Activated T-cell treated with anti-CD3 and anti-CD28 coated beads for 4 hours (primary cell): ENCODE measurements at places on chromosomes 1 and 21.

DNA sequence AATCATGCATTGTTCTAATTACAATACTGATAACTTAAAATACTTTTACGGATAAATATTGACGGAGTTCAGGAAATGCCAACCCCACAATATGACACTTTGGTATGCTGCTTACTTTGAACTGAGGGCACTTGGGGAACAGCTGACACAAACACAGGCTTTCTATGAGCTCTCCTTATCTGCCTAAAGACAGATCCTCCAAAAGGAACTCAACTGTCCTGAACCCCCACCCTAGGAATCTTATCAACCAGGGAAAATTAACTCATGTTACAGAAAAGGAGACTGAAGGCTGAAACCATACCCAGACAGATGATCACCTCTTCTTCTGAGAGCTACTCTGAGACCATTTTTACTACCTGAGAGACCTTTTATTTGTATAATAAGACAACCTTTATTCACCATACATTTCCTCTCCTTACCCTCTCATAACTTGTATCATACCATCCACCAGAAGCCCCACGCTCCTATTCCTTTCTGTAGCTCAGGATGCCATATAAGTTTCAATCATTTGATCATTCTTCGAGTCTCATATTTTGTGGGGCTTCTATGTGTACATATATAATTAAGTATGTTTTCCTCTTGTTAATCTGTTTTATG, 239.5 kb downstream of the FAF1 start:
- DNase-seq = no peak

GRCh38 chr1:59971464-59971911, 44.9 kb upstream of the CYP2J2 start:
- DNase-seq = peak; percentile 37

DNA sequence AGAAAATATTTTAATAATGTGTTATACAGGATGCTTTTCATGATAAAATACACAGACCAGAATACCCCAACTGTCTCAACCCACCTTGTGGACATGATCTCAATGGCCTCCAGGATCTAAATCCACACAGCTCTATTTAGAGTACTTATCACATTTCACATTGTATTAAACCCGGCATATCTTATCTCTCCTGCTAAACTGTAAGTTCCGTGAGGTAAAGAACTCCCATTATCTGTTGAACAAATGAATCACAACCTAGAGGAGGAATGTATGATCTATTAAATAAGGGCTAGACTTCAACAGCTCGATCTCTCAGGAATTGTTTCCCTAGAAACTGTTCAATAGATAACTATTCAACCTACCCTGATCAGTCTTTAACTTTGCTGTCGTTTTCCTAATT, 6.9 kb downstream of the ETV3 start:
- DNase-seq = no peak

DNA sequence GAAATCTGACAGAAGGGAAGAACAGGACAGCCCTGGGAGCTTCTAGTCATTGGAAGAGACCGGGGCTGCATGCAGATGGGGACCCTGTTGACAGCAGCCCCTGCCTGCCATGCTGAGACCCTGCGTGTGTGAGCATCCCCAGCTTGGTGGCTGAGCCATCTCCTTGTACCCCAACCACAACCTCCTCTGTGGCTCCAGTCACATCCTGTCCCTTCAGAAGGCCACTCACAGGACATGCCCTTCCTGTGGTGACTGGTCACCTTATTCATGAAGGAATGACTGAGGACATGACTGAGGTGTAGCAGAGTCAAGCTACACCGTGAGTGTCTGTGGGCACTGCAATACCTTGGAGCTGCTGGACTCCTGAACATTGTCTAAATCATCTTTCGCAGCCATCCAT, 141.8 kb upstream of the ERRFI1 start:
- DNase-seq = no peak

GRCh38 chr1:19815801-19816736, 986 bp upstream of the RNF186 start:
- DNase-seq = no peak

DNA sequence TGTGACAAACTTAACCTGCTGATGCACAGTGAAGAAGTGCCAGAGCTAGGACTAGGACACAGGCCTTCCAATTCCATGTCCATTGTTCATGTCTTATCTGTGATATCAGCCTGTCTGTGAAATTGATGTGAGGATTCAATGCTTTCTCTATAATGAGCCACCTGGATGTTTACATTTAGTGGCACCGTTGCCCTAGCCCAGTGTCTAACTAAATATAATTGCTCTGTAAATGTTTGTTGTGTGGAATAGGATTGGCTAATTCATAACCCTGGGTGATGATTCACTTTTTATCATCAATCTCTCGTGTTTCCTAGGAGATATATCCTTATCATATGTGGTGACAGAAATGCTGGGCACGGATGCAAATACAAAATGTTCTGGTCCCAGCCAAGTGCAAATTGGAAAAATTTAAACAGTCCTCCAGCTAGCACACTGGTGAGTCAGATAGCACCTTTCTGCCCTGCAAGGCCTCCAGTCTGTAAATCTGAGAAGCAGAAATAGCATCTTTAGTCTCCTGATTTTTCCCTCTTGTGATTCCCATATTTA, 46.9 kb upstream of the GNG12 start:
- no peak for DNase-seq

DNA sequence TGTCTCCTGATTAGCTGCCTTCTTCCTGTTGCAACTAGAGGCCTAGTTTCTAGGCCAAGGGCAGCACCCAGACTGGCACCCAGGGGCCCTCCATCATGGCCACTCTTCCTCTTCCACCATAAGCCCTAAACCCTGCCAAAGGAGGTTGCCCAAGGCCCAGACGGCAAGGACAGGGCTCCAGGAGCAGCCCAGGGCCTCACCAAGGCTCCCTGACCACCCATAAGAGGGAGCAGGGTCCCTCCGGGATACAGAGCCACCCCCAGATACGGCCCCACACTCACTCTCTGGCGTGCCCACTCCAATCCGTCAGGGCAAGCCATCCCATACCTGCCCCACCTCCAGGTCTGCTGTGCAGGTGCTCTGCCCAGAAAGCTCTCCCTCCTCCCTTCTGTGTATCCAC, 79.9 kb downstream of the ITPKB start:
- no peak for DNase-seq

DNA sequence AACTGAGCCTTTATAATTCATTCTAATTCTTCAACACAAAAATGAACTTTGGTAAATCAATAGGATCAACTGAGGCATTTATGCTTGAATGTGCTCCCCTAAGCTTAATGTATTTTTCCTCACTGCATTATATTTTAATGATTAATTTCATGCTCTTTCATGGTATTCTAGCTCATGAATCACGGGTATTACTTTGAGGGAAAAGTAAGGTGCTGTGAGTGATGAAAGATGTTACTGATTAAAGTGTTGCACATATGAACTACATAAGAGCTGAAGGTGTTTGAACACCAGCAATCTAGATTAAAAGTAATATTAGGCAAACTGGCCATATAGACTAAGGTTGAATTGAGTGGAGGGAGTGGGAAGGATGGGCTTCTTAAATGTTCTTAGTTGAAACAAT, 1.9 kb downstream of the DPYD start:
- no peak for DNase-seq

DNA sequence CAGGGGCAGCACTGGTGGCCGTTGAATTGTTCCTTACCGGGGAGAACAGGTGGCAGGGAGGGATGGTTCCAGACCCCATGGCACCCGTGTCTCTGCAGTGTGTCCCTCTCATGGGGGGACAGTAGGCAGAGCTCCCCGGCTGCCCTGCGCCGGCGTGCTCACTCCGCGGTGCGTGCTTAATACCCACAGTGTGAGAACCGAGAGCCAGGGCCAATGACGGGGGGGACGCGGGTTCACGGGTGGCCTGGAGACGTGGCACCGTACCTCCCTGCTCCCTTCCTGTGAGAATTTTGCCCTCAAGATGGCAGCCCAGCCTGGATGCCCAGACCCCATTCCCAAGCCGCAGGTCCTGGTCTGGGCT, 47.1 kb downstream of the PRDM16 start:
- no peak for DNase-seq

DNA sequence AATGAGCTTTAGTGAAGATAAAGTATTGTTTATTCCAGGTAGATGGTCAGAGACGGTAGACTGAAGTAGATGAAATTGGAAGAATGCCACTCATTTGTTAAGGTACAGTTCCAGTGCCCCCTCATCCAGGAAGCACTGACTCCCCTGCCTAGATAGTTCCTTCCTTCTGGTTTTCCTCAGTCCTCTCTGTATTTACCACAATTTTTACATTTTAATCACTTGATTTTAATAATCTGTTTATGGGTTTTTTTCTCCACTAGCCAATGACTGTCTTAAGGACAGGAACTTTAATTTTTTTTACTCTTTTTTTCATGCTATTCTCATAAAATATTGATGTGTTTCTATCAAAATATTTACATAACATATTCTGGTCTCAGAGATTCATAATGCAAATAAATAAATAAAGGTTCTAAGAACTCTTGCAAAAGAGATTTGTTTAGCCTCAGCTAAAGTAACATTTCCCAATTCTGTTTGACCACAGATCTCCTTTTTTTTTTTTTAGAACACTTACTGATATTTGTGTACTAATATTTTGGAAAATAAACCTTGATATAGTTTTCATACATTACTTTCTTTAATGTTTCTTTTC, 651.6 kb downstream of the PLPP3 start:
- no peak for DNase-seq

GRCh38 chr1:61011561-61012263, 70.6 kb upstream of the NFIA start:
- DNase-seq = no peak

GRCh38 chr1:116791727-116792126, 37.5 kb downstream of the CD2 start:
- no peak for DNase-seq

DNA sequence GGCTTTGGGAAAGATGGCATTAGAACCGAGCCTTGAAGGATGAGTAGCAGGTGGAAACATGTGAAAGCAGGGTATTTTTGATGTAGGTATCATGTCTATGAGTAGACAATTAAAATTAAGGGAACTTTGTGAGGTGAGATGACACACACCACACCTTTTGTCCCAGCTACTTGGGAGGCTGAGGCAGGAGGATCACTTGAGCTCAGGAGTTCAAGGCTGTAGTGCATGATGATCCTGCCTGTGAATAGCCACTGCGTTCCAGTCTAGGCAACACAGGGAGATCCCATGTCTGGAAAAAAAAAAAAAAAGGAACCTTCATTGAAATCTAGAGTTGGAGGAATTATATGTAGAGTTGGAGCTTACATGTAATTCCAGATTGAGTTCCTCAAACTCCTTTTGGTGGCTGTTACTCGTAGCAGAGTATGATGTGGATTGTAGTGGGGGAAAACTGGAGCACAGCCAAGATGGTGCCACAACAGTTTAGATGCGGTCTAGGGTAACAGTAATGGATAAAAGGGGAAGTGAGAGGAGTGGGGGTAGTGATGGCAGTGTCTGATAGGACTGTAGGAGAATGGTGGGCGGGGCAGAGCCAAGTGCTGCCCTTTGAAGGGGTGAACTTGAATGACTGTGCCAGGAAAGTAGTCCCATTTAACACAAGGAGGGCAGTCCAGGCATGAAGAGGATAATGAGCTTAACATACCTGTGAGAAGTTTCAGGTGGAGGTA, 17.4 kb downstream of the AK4 start:
- DNase-seq = no peak

GRCh38 chr1:157992833-157993146, 655 bp upstream of the KIRREL1 start:
- no peak for DNase-seq

GRCh38 chr1:230222678-230223077, 155.6 kb downstream of the GALNT2 start:
- no peak for DNase-seq

DNA sequence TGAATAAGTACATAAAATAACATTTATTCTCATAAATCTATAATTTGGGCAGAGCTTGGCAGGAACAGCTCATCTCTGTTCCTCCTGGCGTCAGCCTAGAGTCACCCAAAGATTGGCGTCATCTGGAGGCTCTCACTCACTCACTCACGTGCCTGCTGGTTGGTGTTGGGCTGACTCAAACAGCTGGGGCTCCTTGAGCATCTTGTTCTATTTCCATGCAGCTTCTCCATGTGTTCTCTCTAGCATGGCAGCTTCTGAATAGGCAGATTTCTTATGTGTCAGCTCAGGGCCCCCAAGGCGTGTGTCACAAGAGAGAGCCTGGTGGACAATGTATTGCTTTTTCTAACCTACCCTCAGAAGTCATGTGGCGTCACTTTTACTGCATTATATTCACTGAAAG, 70.6 kb upstream of the RAB3GAP2 start:
- no peak for DNase-seq

- DNase-seq = no peak
These were observed 115.0 kb downstream of the ACBD6 start for GRCh38 chr1:180387413-180387812.

- DNase-seq = no peak
These were observed 94.1 kb upstream of the CASZ1 start for GRCh38 chr1:10890491-10891071.

- no peak for DNase-seq
These were observed 46.9 kb downstream of the IER5 start for GRCh38 chr1:181135437-181135731.

GRCh38 chr1:75594327-75594726, 16.6 kb downstream of the SLC44A5 start:
- DNase-seq = no peak

DNA sequence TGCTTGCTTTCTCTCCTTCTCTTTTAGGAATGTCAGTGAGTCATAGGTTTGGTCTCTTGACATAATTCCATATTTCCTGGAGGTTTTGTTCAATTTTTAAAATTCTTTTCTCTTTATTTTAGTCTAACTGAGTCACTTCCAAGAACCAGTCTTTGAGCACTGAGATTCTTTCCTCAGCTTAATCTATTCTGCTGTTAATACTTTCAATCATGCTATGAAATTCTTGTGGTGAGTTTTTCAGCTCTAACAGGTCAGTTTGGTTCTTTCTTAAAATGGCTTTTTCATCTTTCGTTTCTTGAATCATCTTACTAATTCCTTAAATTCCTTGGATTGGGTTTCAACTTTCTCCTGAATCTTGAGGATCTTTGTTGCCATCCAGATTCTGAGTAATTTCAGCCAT, 321.0 kb downstream of the PTBP2 start:
- no peak for DNase-seq

DNA sequence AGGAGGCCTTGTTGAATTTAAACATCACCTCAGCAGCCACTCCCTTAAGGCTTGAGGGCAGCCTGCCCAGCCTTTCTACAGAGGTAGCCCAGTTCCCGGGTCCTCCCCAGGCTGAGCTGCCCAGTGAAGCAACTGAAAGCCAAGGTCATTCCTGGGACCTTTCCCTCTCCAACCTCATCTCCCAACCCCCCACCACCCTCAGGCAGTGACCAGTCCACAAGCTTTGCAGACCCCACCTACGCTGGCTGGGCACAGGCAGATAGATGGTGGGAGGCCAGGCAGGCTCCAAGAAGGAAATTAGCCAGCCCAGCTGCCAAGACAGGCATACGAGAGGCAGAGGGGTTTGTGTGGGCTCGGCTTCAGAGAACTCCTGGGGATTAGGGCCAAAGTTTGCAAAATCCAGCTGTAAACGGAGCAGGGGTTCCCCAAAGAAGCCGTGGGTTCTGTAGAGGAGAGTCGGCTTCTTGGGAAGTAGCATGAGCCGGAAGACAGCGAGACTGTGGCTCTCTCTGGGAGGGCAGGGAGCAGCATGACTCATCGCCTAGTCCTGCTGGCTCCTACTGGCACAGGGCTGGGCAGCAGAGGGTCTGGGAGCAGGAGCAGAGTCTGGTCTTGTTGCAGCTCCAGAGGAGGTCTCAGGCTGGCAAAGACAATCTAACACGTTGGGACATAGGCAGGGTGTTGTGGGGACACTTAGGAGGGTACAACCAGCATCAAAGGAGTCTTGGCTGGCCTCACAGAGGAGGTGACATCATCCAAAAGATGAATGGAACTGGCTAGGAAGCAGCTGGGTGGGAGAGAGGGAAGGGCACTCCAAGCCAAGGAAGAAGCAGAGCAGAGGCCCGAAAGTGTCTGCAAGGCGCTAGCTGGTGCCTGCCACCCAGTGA, 2.8 kb upstream of the ZC3H12A start:
- DNase-seq = no peak
